Activated T-cell treated with anti-CD3 and anti-CD28 coated beads, Interleukin-2, amount 50 U/mL, for 48 hours (primary cell): ENCODE measurements at places on chromosomes 11 and 22.

GRCh38 chr11:15223318-15223717 lies 108.6 kb downstream of the INSC start:
- no peak for DNase-seq

- no peak for DNase-seq
Observed at GRCh38 chr22:37212174-37212906, at the start of gene SSTR3. Gene SSTR3, minus strand, starts transcription at chr22:37212477. Its CDS starts 4,674 bp downstream, at chr22:37207803.

DNA sequence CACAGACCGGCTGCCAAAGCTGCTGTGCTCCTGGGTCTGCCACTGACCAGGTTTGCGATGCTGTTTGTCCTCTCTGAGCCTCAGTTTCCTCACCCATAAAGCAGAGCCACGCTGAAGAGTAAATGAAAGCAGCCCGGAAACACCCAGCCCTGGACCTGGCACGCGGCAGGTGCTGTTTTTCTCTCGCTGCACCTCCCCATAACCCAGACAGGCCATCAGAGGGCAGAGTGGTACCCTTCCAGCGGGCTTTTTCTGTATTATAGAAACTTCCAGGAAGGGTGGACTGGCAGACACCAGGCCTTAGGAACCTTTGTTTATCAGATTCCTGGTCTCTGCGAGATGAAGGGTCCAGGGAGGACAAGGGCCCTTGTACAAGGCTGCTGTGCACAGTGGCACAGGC lies 17.9 kb upstream of the FGF19 start:
- no peak for DNase-seq

DNA sequence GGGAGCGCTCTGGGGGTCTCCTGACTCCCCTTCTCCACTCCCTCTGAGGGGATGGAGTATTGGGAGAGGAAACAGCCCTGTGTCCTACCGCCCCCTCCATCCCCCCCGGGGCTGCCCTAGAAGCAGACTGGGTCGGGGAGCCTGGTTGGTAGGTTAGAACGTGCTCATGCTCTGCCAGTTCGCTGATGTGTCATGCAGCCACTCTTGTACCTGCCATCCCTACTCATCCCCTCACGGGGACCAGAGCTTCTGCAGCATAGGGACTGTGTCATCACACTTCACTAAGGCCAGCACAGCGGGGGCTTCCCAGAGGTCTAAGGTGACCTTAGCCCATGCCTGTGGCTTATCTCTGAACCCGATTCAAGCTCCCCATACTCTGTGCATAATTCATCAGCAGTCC lies 4.7 kb downstream of the KCNJ1 start:
- DNase-seq, result no peak

- no peak for DNase-seq
Observed at GRCh38 chr11:65934014-65934413, 11.3 kb upstream of the TSGA10IP start.

DNA sequence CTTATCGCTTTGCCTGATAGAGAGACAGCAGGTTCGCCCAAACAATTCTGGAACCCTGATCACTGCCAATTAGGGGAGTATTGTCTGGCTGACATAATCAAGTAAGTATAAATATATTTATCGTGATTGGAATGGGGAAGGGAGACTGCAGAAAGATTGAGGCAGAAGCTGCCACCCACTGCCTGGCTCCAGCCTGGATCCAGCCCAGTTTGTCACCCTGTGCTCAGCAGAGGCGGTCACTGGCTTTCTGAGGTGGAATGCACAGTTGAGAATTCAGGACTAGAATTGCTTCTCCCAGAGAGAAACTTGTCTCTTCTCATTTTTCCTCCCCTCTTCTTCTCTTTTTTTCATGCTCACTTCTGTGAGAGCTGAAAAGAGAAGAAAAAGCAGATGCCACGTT lies 25.9 kb downstream of the GRAP2 start:
- DNase-seq, result no peak

DNA sequence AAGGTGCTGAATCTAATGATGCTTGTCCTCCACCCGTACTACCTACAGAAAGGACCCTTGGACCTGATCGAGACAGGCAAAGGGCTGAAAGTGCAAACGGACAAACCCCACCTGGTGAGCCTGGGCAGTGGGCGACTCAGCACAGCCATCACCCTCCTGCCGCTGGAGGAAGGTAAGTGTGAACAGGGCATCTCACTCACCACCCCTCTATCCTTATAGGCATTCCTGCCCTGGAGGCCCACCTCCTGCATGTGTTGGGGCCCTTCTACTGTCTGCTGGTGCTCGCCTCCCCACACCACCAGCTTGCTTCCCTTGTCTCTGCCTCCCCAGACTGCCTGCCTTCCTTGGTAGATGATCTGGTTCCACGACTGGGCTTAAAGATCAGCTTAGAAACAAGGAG lies 7.1 kb downstream of the PHLDB1 start:
- DNase-seq, result no peak

DNA sequence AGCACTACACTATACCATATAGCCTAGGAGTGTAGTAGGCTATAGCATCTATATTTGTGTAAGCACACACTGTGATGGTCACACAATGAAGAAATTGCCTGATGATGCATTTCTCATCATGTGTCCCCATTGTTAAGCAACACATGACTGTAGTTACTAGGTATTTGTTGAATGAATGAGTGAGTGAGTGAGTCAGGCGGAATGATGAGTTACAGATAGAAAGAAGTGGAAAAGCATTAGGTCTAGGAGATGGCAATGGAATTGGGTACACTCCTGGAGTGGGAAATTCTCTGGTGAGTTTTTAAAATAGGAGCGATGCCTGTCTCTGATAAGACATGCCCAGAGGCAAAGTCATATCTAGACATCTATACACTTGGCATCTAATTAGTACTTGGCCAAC lies 160.5 kb upstream of the TBCEL start:
- no peak for DNase-seq

DNA sequence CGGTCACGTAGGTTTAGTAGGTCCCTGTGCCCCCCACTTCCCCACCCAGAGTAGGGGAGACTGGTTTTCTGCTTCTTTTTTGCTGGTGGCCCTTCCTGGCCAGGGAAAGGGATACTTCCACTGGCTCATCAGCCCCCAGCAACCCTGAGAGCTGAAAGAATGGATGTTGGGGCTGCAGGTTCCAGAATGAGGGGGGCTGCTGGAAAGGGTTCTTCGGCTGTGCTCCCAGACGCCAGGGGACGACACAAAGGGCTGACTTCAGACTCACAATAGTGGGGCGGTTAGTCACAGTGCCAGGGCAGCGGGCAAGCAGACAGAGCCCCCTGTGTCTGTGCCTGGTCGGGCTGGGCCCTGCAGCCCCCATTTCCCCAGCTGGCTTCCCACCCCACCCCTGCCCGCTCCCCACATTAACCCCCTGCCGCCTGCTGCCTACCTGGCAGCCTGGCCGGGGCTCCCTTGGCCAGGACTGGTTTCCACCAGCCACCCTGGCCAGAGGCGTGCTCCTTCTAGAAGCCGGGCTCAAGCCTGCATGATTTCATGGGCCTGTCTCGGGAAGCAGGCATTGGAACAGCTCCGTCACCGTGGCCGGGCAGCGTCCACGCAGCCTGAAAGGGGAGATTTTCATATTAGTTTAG lies 79.1 kb upstream of the WNT7B start:
- no peak for DNase-seq

GRCh38 chr11:79212741-79213190 lies 228.1 kb downstream of the TENM4 start:
- no peak for DNase-seq

- DNase-seq, result no peak
Observed at GRCh38 chr22:27617214-27617881, 184.2 kb downstream of the MN1 start.

DNA sequence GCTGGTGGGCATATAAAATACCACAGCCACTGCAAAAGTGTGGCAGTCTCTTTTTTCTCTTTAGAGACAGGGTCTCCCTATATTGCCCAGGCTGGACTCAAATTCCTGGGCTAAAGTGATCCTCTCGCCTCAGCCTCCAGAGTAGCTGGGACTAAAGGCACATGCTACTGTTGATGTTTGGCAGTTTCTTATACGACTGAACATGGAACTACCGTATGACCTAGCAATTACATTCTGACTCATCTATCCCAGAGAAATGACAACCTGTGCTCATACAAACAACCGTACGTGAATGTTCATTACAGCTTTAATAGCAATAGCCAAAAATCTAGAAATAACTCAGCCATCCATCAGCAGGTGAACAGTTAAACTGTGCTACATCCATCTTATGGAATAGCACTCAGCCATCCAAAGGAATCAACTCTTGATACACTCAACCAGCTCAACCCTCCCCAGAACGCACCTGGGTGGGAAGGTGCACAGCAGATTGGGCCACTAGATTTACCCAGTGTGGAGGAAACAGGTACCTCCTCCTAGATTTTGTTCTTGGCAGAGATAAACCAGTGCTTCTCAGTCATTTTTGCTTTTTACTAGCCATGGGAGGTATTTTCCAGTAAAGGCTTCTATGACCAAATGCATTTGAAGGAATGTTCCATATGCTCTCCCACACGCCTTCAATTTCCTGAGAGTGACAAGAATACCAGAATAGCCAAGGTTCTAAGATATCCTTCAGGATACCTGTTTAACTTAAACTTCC lies 130.5 kb downstream of the MED15 start:
- no peak for DNase-seq

GRCh38 chr11:35617687-35618496 lies at the start of gene FJX1:
Gene FJX1, plus strand, starts transcription at chr11:35618460. Its CDS starts 177 bp downstream, at chr11:35618637.
- peak; percentile 30 for DNase-seq

- DNase-seq, result no peak
Observed at GRCh38 chr11:117020869-117021564, 77.2 kb downstream of the SIK3 start.

DNA sequence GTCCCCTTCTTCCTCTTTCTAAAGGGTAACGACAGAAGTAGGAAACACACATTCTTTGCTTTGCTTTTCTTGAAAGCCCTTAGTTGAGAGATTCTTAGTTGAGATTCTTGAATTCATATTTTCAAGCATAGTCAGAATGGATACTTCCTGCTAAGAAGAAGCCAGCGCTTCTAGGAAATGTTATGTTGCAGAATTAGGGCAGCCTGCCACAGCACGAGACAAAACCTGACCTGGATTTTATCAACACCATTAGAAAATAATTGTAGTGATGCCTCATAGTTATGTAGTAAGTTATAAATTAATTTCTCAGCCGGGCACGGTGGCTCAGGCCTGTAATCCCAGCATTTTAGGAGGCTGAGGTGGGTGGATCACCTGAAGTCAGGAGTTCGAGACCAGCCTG lies 37.9 kb upstream of the NUP160 start:
- DNase-seq, result no peak

GRCh38 chr11:118088531-118088930 lies 1.8 kb upstream of the SMIM35 start:
- DNase-seq, result no peak

GRCh38 chr11:119509969-119510401 lies 87.0 kb upstream of the THY1 start:
- DNase-seq, result peak; percentile 40

- DNase-seq, result no peak
Observed at GRCh38 chr22:38418589-38418988, 36.4 kb downstream of the KCNJ4 start.

- no peak for DNase-seq
Observed at GRCh38 chr22:45594123-45594941, 77.3 kb upstream of the ATXN10 start.

DNA sequence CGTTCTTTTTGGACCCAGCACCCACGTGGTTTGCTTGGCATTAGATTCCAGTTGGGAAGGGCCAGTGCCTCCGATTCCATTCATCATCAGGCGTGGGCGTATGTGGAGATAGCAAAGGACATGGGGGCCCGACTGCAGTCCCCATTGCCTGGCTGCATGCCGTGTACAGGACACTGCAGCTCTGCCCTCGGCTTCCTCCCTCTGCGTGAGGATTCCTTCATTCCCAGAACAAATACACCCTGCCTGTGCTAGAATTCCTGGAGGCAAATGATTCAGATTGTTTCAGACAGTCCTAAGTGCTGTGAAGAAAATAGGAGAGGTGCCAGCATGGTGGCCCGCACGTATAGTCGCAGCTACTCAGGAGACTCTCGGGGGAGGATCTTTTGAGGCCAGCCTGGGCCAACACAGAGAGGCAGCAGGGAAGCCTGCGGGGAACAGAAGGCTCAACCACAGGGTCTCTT lies 15.4 kb downstream of the DERL3 start:
- DNase-seq, result no peak

- DNase-seq, result no peak
Observed at GRCh38 chr11:35246745-35247144, 107.8 kb downstream of the CD44 start.

GRCh38 chr11:111727431-111727830 lies 38.8 kb downstream of the PPP2R1B start:
- DNase-seq, result no peak

GRCh38 chr11:44978961-44979331 lies 28.3 kb upstream of the TP53I11 start:
- no peak for DNase-seq

GRCh38 chr22:33591946-33592345 lies 328.3 kb downstream of the LARGE1 start:
- no peak for DNase-seq

- DNase-seq, result no peak
Observed at GRCh38 chr11:76214968-76215548, 8.8 kb upstream of the WNT11 start.

DNA sequence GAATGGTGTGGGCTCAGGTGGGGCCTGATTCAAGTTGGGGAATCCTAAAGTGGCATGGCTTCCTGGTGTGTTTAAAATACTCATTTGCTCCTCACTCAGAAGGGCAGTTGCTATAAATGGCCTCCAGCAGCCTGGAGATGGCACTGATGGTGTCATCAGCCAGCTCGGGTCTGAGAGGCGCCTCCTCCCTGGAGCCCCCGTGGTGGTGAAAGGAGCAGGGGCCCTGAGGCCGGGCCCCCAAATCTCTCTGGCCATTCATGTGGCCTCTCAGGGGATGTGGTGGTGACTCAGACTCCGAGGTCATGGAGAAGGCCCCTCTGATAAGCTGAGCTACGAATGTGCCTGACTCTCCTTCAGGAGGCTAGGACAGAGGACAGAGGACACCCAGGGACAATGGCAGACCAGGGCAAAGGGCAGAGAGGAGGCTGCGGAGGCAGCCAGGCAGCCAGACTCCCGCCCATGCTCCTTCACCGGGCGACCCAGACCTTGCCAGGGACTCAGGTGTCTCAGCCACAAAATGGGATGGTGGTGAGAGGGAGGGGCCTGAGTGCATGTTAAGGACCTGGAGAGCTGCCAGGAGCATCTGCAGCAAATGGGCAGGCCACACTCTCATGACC lies 129.2 kb downstream of the CTTN start:
- no peak for DNase-seq

GRCh38 chr22:31080164-31080847 lies 812 bp upstream of the SMTN start:
- DNase-seq, result no peak

DNA sequence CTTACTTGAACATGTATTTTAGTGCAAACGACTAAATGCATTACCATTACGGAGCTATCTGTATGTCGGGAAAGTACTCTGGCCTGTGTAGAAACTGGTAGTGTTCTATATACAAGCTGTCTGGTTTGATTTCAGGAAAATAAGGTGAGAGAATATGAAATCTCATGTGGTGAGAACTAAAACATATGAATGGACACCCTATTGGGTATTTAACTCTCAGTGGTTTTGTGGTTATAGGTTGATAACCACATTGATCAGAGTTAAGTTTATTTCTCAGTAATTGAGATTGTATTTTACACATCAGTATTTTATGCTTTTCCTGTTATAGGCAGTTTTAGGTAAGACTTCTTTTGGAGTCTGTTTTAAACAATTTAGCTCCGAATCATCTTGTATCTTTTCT lies 10.4 kb downstream of the ANO5 start:
- DNase-seq, result no peak
